Effector CD4-positive, alpha-beta T cell (primary cell): ENCODE measurements at places on chromosomes 2 and 18.

- no peak for DNase-seq
Measured at GRCh38 chr2:205787761-205788160, 105.5 kb downstream of the NRP2 start.

- no peak for DNase-seq
Measured at GRCh38 chr2:174072069-174072468, 106.9 kb upstream of the SP3 start.

- DNase-seq = no peak
Measured at GRCh38 chr2:174846941-174847938, 83.0 kb upstream of the CHRNA1 start.

DNA sequence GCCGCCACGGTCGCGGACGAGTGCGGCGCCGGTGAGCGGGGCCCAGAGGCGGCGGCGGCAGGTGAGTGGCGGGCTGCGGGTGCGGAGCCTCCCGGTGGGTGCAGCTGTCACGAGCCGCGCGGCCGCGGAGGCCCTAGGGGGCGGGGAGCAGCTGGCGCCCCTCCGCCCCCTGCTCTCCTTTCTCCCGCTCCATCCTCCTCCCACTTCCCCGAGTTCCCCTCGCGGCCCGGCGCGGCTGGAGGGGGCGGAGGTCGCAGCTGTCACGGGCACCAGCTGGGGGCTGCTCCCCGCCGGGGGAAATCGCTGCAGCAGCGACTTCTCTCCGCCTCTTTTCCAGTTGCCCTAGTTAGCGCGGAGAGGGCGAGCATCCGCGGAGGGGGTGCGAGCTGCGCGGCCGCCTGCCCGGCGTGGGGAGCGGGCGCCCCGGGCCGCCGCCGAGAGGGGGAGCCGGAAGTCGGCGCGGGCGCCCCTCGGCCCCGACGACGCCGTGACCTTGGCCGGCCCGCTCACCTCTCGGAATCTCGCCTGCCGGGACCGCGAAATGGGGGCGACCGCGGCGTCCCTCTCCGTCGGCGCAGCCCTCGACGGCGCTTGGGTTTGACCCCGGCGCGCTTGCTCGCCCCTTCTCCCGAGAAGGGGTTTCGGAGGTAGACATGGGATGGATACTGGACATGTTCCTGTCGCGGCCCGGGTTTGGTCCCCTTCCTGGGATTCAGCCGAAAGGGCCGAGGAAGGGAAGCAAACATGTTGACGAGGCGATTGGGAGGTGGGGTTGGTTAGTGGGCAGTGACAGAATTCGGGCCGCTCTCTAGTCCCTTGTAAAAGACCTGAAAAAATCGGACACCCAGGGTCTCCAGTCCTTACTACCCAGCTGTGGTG is 727 bp downstream of the NCOA1 start:
- DNase-seq = peak; percentile 62

- DNase-seq = no peak
Measured at GRCh38 chr18:28208268-28208667, 31.3 kb upstream of the CDH2 start.

DNA sequence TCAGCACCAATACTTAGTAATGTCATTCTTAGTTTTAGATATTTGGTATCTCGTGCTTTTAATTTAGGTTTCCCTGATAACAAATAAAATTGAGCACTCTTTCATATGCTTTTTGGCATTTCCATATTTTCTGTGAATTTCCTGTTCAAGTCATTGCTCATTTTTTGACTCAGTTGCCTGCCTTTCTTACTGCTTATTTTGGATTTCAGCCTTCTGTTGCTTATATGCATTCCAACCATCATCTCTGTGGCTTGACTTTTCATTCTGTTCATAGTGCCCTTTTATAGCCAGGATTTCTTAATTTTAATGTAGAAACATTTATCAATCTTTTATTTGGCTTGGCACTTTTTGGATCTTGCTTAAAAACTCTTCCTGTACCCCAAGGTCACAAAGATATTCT is 14.5 kb upstream of the KIF3C start:
- DNase-seq = no peak

DNA sequence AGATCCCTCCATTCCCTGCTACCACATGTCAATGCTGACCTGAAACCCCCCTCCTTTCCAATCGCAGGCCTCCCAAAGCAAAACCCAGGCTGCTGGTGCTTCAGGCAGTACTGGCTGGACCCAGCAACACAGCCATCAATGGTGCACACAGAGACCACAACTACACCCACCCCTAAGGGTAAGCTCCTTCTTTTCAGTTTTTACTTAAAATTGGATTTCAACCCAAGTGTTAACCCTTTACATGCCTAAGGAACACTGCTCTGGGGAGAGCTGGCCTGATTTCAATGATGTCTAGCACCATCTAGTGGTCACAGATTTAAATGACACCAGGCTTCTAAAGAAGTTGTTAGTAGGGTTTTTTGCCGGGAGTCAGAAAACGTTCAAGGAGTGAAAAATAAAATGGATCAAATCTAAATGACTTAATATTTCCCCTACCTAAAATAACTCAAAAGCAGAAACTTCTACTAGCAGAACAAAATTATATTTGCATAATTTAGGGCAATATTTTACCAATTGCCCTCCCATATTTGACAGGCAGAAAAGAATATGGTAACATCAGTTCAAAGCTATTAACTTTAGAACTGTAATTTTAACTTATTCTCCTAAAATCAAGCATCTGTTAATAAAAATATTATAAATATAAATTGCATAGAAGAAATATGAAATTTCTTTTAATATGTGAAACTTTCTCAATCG is 24.6 kb downstream of the FECH start:
- peak; percentile 27 for DNase-seq

- no peak for DNase-seq
Measured at GRCh38 chr2:95231723-95232122, 24.4 kb downstream of the ZNF892 start.

- DNase-seq = no peak
Measured at GRCh38 chr2:22697054-22697788, 687.8 kb upstream of the KLHL29 start.

GRCh38 chr2:239386872-239387445 is 13.9 kb downstream of the HDAC4 start:
- DNase-seq = no peak

GRCh38 chr2:70728128-70728527 is 39.9 kb downstream of the ADD2 start:
- DNase-seq = no peak

DNA sequence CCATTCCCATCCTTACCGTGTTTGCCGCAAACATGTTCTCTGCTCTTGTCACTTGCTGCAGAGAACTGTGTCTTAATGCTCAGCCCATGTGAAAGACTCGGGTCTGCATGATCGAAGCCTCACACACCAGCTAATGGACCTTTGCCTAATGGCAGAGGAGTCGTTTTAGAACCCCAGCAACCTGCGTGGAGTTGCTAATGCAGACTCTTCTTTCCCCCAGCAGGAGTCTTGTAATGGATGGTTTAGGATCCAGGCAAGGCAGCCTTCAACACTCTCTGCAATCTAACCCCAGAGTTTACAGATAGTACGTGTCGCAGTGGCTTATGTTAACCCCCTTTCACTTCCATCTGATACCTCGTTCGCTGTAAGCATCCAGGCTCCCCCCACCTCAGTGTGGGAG is 316.4 kb downstream of the AGAP1 start:
- DNase-seq = no peak

GRCh38 chr2:162261032-162261945 is 18.0 kb upstream of the FAP start:
- DNase-seq = no peak

DNA sequence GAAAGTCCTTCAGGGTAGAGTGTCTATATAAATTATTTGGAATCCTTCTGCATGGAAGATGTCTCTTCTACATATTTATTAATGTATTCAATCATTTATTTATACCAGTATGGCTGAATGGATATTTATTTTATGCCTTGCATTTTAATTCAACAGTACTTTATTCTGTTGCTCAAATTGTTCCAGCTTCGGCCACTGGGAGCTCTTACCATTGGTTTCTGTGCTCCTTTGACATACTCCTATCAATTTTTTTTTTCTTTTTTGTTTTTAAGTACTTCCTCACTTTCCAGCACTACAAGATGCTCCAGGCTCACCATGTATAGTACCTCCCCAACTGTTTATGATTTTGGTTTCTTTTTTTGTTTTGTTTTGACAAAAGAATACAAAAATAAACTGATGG is 39.4 kb upstream of the WIPF1 start:
- no peak for DNase-seq

DNA sequence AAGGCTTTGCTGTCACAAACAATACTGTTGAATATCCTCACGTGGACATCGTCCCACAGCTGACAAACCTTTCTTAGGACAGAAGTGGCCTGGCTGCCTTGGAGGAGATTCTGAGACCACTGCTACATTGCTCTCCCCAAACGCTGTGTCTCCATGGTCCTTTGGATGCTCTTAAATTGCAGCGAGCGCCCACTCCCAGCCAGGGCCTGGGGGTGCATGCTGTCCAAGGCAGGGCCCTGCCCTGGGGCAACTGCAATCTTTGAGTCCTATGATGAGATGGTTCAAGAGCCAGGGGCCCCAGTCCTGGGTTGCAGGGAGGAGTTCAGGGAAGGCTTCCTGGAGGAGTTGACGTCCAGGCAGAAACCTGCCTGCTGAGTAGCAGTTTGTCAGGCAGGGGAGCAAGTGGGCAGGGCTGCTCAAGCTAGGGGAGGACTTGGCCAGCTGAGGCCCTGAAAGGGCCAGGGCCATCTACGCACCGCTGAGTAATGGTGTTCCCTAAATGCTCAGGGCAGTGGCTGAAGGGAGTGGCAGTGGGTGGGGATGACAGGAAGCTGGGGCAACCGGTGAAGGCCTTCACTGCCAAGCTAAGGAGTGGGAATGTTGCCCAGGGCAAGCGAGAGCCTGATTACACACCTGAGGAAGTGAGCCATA is 10.8 kb upstream of the SDC1 start:
- DNase-seq = no peak

- DNase-seq = no peak
Measured at GRCh38 chr2:53129851-53130250, 637.8 kb upstream of the CHAC2 start.

- no peak for DNase-seq
Measured at GRCh38 chr2:100544911-100545596, 17.7 kb upstream of the PDCL3 start.

DNA sequence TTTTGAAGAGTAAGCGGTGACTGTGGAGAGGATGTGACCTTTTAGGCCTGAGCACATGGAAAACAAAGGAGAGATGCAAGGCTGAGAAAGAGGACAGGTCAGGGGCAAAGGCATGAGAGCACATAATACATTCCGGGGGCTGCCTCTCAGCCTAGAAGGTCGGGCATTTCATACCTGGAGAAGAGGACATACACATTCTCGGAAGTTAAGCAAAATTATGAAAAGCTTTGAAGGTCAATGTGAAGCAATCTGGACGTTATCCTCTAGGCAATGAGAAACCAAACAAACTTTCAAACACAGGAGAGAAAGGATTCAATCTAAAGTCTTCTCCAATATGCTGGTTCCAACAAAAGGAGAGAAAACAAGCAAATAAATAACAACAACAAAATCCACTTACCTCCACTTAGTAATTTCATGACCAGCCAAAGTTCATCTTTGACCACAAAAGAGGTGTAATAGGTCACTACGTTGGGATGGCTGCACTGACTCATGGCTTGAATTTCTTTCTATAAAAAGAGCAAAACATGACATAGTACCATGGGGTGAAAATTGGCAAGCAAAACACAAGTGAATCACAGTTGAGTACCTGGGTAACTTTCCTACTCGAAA is 80.4 kb downstream of the STK39 start:
- DNase-seq = no peak

- no peak for DNase-seq
Measured at GRCh38 chr18:77567205-77567604, 317.6 kb downstream of the GALR1 start.

GRCh38 chr2:161761160-161761559 is 136.9 kb downstream of the SLC4A10 start:
- no peak for DNase-seq

GRCh38 chr2:151029406-151030157 is 232.1 kb downstream of the RBM43 start:
- DNase-seq = no peak

GRCh38 chr18:50644146-50644545 is 84.3 kb downstream of the MAPK4 start:
- no peak for DNase-seq

DNA sequence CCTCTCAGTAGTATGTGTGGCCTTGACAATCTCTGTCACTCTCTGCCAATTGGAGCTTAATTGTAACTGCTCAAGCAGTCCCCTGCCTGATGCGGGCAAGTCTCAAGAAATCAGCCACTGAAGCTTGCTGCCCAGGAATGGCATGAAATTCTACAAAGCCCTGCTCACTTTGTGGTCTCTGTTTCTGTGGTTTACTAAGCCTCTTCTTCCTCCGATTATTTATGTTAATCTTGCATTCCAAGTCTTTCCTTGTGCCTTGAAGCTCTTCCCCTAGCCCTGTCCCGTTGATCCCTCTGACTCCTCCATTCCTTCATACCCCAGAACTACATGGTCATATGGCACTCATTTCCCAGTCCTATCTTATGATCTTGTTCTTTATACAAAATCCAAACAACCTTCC is 489.3 kb upstream of the CHST9 start:
- no peak for DNase-seq

DNA sequence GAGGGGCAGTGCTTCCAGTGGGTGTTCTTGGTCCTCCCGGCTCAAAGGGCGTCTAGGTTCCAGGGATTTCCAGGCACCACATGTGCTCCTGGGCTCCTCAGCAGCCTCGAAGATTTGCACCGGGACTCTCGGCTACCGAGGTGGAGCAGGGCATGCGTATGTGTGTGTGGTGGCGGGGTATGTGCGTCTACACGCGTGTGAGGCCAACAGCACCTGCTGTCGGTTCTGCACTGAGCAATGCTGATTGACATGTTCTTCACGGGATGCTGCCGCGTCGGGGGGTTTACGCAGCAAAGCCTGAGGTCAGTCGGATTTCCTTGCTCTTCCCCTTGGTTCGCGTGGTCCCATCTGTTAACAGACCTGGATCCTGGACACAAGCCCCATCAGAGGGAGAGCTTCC is 119.8 kb downstream of the NDUFA10 start:
- no peak for DNase-seq
